ENCODE measurements at places on chromosomes 6 and 20.
A peak's percentile ranks its signal among the peaks of the same experiment; 100 is the strongest.

DNA sequence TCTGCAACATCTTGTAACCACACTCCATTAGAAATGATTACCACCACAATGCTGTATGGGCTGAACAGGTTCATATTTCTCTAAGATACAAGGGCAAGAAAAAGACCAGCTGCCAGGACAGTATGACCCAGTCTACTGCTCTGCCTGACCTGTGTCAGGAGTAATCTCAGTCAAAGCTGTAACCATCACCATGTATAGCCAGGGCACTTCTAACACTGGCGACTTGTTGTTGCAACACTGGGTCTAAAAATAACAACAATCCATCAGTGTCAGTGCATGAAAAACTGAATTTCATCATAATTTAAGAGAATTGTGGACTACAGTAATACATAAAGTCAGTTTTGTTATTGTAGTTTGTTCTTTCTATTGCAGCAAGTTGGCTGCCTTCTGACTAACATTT lies 738.6 kb upstream of the ADGRB3 start:
- no peak for DNase-seq

GRCh38 chr20:47741669-47742608 lies 43.3 kb downstream of the SULF2 start:
- DNase-seq: no peak

DNA sequence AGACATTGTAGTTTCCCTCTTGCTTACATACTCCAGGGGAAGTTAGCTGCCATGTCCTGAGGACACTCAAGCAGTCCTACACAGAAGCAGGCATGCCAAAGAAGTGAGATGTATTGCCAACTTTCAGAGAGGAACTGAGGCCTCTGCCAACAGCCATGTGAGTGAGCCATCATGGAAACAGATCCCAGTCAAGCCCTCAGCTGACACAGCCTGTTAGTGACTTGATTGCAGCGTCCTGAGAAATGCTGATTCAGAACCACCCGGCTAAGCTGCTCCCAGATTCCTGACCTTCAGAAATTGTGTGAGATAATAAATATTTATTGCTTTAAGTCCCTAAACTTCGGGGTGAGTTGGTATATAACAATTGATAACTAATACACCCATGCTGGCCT lies 38.1 kb downstream of the GSTA2 start:
- no peak for DNase-seq

DNA sequence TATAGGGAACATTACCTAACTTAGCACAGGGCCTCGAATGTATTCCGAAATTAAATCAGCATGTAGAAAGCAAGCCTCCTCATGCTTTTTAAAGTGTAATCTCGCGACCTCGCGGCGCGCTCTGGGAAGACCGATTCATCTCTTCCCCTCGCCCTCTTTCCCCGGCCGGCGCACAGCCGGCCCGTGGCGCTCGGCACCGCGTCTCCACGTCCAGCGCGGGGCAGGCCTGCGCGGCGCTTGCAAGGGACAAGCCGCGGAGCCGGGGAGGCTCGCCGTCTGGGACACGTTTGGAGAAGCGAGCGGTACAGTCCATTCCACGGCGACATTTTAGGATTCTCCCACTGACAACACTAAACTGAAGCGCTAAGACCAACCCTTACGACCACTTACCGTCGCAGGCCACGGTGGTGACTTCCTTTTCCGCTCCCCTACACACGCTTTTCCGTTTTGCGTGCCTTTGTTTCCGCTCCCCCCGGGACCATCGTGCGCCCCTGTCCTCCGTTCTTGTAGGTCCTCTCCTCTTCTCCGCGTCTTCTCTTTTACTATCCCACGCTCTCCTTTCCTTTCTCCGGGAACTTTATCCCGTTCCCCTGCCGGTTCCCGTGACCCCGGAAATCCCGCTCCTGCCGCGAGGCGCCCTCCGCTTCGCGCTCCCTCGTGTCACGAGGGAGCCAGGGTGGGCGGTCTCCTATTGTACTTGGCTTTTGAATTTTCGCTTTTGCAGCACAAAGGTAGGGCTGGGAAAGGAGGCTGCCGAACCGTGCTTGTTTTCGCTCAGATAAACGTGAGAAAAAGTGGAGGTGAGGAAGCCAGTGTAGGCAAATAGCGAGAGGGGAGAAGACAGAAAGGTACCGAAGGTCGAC lies at the start of gene ECHDC1:
Gene ECHDC1 (minus strand): TSS at position 664 of the 863 bp plus-strand sequence. CDS start 12,581 bp downstream, outside the sequence.
- DNase-seq: peak; percentile 33

DNA sequence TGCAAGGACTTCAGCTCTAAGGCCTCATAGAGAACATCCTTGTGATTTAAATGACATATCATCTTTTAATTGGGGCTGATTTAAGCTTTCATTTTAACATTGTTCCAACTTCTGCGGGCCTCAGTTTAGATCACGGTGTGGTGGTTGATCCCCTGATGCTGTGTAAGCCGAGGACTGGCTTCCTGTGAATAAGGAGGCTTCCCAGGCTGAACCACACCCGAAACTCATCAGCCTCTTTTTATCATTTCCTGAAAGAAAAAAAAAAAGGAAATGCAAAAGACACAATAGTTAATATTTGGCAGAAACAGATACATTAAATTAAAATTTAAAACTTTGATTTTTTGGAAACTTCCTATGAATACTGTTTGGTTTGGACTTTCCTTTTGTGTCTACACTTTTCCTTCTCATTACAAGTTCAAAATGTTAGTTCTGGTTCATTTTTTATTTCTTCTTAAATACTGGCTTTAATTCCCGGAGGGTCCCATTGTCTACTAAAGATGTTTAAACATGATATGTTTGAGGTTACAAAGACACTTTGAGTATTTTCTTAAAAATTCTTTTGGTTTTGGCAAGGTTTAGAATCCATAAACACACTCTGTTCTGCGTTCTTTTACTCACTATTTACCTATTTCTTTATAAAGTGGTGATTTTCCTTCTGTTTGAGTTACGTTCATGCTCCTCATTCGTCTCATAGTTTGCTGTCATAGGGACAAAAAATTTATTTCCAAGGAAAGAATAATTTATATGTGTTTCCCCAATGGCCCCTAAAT lies 230.0 kb upstream of the SULF2 start:
- no peak for DNase-seq

GRCh38 chr20:6818033-6818808 lies 50.7 kb downstream of the BMP2 start:
- DNase-seq: no peak

- DNase-seq: no peak
Measured at GRCh38 chr6:112150363-112150762, 63.0 kb downstream of the FAM229B start.

DNA sequence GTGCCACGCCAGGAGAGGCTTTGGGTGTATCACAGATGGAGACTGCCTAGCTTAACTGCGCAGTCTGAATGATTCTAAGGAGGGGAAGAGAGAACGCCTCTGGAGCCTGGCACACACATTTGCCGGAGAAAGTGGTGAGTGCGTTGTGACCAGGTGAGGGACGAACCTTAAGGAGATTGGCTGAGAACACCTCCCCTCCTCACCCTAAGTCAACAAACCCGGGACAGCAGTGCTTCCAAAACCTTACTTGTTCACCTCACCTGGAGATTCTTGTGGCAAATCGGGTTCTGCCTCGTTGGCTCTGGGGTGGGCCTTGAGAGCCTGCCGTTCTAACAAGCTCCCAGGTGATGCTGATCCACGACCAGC lies 9.4 kb downstream of the SYNJ2 start:
- no peak for DNase-seq

GRCh38 chr6:85191656-85192055 lies 258.2 kb upstream of the NT5E start:
- DNase-seq: no peak

- DNase-seq: no peak
Measured at GRCh38 chr6:130029163-130029562, 10.8 kb downstream of the L3MBTL3 start.

DNA sequence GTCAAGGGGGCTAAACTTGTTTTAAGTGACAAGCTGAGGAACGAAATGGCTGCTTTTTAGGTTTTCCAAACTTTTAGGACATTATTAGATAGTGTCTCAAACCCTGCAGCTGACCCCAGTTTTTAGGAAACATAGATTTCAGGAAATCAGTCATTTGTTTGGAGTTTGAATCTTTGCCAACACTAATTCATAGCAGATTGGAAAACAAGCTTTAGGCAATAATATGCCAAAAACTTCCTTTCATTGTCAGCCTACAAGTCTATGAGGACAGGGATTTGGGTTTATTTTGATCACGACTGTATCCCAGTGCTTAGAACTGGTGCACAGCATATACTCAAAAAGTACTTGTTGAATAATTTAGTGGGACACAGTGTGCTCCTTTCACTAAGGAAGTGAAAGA lies 123.2 kb downstream of the TINAG start:
- no peak for DNase-seq

DNA sequence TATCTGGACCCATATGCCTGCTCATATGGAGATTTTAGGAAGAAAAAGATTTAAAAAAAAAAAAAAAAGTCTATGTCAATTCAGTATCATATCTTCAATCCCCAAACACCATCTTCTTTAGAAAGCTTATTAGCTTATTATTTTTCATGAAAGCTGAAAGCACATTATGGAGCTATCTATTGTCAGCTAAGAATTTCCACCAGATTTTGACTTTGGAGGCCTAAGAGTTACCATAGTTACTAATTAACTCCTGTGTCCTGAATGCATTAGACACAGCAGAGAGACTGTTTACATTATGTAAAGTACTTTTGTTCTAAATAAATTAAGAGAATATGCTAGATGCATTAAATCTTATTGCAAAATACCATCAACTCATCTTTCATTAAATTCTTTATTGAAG lies 255.5 kb upstream of the NRSN1 start:
- DNase-seq: no peak

- no peak for DNase-seq
Measured at GRCh38 chr6:87667032-87667431, 35.0 kb downstream of the AKIRIN2 start.

GRCh38 chr6:42898891-42899361 lies 16.9 kb upstream of the PTCRA start:
- no peak for DNase-seq

DNA sequence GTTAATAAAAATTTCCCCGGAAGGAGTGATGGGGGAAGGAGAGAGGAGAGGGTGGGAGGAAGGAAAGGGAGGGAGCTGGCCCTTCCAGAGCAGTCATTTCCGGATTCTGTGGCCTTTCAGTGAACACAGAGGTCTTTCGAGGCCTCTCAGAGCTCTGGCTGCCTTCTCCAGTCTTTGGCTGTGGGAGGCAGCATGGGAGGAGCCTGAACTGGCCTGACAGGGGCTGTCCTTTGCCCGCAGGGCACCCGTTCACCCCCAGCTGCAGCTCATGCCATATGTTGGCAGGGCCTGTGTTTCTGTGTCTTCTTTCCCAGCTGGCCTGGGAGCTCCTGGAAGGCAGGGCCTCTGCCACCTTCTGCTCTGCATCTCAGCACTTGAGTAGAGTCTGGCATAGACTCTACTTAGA lies 95.5 kb downstream of the PPP1R14C start:
- DNase-seq: no peak

- DNase-seq: no peak
Measured at GRCh38 chr6:76861403-76861802, 601.9 kb downstream of the HTR1B start.

DNA sequence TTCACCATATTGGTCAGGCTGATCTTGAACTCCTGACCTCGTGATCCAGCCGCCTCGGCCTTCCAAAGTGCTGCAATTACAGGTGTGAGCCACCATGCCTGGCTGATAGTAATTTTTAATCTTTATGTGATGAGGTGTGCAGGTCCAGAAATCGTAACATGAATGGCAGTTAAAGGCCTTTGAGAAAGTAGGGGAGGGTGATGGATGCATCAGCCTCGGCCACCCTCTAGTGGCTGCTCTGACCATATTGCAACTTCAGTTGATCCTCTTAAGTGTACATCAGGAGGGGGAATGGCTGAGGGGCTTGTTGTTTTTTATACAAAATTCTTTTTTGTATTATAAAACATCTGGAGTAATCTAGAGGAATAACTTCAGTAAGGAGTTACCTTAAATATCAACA lies 193.0 kb downstream of the ZFAND3 start:
- peak; percentile 11 for DNase-seq

DNA sequence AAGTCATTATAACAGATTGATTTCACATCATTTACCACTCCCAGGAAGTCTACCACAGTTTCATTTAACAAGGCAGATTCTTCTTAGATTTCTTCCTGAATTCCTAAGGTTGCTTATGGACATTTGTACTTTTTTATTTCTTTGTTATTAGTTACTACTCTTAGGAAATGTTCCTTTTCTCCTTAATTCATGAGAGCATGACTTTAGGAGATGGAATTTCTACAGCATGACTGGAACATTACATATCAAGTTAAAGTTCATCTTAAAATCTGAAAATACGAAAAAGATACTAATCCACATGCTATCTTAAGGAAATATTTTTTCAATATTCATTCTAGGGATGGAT lies 22.3 kb downstream of the CNKSR3 start:
- no peak for DNase-seq

- DNase-seq: no peak
Measured at GRCh38 chr6:100850174-100850573, 31.0 kb downstream of the ASCC3 start.

DNA sequence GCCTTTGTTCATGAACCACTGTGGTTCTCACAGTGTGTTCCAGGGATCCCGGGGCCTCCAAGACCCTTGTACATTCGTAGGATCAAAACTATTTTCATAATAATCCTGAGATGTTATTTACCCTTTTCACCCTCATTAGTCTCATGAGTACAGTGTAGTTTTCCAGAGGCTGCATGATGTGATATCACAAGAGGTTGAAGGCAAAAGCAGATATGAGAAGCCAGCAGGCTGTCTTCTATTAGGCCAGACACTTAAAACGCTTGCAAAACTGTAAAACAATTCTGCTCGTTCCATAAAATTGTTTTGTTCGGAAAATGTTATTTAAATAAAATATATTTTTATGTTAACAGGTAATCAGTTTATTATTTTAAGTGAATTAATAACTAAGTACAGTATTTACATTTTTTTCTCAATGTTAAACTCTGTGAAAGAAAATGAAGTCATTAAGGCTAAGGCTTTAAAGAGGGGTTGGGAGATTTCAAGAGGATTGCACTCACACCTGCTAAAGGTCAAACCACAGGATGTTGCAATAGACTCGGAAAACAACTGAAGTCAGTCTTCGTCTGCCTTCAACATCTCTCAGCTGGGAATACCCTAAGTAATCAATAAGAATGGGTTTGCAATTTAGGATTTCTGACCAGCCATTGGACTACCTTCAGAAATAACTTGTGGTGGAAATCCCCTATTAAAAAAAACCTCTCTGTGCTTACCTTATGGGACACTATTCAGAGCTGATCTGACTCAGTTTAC lies 474.2 kb downstream of the KIF16B start:
- no peak for DNase-seq

DNA sequence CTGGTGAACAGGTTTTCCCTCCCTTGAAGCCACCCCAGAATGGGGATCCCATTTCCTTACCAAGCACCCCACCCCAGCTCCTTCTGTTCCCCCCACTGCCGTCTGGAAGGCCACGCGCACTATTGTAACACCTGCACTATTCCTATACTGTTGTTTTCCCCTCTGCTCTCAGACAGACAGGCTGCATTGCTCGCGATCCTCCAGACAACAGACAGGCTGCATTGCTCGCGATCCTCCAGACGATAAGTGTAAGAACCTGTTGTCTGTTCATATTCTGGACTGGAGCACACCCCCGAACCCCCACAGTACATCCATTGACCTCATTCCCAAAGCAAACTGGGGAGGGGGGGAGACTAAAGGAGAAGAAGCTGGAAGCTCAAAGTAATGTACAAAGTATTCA lies 72.7 kb downstream of the LY86 start:
- no peak for DNase-seq

GRCh38 chr6:169881976-169882375 lies 130.6 kb downstream of the ERMARD start:
- DNase-seq: no peak
